ENCODE measurements at places on chromosomes 7 and 10.

DNA sequence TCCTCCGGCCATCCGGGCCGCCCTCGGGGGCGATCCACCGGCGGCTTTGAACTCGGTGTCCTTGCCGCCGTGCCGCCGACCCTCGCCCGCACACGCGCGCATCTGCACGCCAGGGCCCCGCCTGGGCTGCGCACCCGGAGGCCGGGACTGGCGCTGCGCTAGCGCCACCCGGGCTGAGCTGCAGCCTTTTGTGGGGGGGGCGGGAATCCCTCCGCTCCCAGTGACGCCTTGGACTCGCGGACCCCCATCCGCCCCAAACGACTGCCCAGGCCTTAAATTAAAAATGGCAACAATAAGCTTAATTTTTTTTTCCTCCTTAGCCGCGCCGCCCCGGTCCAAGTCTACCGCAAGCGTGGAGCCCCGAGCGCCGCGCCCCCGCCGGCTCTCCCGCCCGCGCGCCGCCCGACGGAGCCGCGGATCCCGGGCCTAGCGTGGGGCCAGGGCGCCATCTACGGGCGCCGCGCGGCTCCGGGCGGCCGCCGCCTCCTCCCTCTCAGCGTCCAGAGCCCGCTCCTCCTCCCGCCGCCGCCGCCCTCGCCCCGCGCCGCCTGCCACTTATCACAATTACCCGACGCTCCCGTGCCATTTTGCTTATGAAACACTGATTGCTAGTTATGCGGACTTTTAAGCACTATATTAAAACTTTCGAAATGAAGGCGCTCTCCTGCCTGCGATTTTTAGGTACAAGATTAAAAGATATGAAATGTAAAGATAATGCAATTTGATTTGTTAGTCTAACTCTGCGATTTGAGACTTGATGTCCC lies 7.5 kb upstream of the EBF3 start:
- peak; percentile 86 for DNase-seq

- DNase-seq = no peak
Observed at GRCh38 chr7:23014681-23015080, 751 bp upstream of the HYCC1 start.

DNA sequence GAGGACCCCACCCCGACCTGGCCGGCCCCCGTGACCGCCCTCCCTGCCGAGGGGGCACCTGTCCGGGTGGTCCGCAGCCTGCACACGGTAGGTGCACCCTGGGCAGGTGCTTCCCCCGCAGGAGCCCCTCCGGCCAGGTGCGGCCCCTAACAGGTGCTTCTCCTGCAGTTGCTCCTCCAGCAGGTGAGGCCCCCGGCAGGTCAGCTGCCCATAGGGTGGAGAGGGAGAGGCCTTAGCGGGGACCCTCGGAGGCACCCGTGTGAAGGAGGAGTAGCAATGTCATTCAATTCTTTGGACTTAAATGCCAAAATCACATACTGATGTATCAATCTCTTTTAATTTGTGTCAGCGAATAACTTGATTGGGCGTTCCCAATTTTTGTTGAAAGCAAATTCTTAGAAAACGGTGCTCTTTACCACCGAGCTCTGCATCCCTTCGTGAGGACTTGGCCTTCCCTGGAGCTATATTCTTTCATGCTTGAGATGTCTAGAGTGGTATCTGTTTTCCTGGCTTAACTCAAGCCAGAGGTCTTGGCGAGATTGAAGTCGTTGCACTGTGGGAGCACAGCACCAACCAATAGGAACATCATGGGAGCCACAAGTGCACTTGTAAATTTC lies 738 bp upstream of the NCAPG2 start:
- DNase-seq = peak; percentile 54

GRCh38 chr7:33773053-33773452 lies 132.3 kb upstream of the BMPER start:
- no peak for DNase-seq

Measured in retina (tissue), 1 donor.